ENCODE measurements at places on chromosomes 16 and 17. TPM values are rescaled to one million over a fixed set of nuclear protein-coding genes. Genes with fewer than 3 reads are reported as not detected.

GRCh38 chr17:79680318-79680695 is 50.4 kb upstream of the ENPP7 start:
- DNase-seq: no peak

PSKH1 gene
- total RNA-seq: 21.7 TPM

GRCh38 chr17:9456330-9456729 is 119.3 kb downstream of the STX8 start:
- DNase-seq: no peak

- no peak for DNase-seq
These were observed 32.3 kb downstream of the SMIM36 start for GRCh38 chr17:55478971-55479370.

DNA sequence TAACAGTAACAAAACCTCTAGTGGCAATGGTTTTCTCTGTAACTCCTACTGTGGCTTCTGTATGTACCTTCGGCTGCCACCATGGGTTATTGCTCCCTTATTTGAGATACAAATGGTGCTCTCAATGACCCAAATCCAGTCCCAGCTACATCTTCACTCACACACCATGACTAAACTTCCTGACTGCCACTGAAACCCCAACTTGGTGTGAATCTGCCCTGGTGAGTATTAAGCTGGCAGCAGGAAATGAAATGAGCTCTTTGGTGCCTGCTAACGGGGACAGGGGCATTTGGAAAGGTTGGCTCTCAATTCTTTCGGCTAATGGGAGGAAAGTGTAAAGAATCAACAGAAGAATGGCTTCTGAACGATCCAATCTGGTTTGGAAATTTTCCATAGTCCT is 7.5 kb upstream of the SLC35B1 start:
- DNase-seq: no peak

PLD6 gene
- 5.5 TPM for total RNA-seq

PIK3R6 gene
- not detected for total RNA-seq

ADAMTS18 gene
- total RNA-seq: not detected

GRCh38 chr16:85435700-85436099 is 177.4 kb upstream of the GSE1 start:
- DNase-seq: no peak

DNA sequence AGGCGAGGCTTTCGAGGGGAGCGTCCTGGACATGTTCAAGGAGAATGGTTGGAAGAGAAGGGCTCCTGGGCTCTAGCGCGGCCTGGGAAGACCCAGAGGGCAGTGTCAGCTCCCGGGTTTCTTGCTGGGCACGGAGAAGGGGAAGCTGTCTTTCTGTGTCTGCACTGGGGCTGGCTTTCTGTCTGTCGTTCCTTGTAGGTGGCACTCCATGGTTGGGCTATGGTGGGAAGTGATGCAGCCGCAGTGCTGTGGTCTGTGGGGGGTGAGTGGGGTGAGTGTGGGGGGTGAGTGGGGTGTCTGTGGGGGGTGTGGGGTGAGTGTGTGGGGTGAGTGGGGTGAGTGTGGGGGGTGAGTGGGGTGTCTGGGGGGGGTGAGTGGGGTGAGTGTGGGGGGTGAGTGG is 13.7 kb downstream of the RNF213 start:
- no peak for DNase-seq

CSF3 gene
- total RNA-seq: 17.1 TPM

EVI2A gene
- 3.3 TPM for total RNA-seq

ASPSCR1 gene
- 24.9 TPM for total RNA-seq

KRTAP17-1 gene
- total RNA-seq: not detected

- DNase-seq: no peak
These were observed 18.4 kb downstream of the TBX4 start for GRCh38 chr17:61470530-61471136.

GRCh38 chr16:49510654-49511305 is 137.2 kb downstream of the C16orf78 start:
- no peak for DNase-seq

GRCh38 chr17:74467221-74467951 is 952 bp downstream of the CD300A start:
- no peak for DNase-seq

DNA sequence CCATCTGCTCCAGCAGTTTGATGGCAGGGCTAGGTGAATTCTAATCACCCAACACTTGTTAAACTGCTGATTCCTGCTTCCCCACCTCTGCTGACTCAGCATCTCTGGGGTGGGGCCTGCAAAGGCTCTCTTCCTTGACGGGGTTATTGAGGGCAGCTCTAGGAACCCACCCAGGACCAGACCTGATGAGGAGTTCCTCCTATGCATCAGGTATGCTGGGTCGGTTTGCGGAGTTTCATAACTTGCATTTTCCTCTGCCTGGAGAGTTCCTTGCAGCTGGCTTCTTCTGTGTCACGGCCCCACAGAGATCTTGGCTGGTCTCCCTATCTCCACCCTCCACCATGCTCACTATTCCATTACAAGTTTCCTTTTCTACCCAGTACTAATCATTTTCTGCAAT is 93.4 kb upstream of the CCL2 start:
- no peak for DNase-seq

DNA sequence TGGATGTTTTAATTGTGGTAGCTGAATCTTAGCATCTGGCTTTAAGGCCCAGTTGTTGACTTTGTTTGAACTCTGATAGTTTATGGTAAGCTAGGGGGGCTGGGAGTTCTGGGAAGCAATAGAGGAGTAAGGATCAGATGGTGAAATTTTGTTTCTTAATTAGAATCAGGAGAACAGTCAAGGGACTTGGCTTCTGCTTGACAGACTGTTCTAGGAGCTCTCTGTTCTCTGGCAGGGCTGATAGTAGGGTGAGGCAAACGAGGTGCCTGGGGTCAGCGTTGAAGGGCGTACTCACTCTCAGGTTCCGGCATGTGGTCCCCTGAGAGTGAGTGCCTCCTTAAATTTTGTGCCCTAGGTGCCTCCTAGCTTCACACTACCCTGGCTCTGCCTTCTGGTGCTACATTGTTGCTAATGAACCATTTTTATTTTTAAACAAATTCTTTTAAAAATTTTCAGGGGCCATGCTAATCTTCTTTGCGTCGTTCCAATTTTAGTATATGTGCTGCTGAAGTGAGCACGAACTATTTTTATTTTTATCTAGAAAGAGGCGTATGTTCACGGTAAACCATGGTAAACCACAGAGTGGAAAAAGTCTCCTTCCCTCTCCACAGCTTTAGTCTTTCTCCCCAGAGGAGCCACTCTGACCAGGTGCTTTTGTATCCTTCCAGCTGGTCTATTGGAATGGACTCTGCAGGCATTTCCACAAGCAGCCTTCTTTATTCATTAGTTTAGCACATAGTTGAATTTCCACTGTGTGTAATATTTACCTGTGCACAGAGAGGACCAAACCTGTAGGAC is 19.7 kb downstream of the SLC7A6 start:
- no peak for DNase-seq

CD79B gene
- total RNA-seq: not detected

AURKB gene
- total RNA-seq: 11.7 TPM

GNAO1 gene
- not detected for total RNA-seq

DNA sequence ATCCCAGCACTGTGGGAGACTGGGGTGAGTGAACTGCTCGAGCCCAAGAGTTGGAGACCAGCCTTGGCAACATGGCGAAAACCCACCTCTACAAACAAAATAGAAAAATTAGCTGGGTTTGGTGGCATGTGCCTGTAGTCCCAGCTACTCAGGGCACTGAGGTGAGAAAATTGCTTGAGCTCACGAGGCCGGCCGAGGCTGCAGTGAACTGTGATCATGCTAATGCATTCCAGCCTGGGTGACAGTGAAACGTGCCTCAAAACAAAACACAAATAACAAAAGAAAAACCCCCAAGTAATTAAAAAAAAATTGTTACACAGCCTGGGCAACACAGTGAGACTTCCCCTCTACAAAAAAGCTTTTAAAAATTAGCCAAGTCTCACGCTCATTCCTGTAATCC is 5.0 kb downstream of the CCDC47 start:
- DNase-seq: no peak

DNA sequence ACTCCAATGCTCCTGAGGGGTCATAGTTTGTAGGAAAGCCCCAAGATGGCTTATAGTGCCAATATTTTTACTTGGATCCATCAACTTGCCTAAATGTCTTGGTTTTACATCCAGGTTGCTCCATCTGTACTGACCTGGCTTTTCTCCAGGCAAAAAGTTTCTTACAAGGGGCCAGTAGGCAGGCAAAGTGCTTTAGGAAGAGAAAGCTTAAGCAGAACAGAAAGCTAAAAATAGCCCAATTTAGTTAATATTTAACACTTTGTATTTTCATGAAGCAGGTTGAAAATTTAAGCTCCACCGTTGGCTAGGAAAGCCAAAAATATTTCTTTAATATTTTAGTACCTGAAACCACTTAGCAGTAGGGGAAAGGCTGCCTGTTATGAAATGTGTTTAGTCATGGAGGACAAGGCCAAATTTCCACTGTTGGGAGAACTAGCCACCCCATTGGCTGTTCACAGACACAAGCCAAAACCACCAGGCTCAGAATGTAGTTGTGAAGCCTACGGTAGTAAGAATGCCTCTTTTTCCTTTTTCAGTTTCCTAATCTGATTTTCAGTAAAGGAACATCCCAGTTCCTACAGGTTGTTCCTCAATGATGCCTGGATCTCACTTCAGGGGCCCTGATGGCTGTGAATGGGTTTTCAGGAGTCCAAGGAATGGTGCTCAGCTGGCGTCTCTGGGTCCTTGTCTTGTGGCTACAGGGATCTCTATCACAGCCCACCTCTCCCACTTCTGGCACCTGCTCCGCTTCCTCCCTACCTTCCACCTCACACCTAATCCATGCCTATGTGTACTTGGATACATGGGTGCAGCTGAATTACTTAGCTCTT is 324.8 kb downstream of the PMP22 start:
- DNase-seq: peak; percentile 87

GRCh38 chr16:52494621-52495020 is 52.3 kb downstream of the TOX3 start:
- no peak for DNase-seq

UNC45B gene
- total RNA-seq: not detected

DNA sequence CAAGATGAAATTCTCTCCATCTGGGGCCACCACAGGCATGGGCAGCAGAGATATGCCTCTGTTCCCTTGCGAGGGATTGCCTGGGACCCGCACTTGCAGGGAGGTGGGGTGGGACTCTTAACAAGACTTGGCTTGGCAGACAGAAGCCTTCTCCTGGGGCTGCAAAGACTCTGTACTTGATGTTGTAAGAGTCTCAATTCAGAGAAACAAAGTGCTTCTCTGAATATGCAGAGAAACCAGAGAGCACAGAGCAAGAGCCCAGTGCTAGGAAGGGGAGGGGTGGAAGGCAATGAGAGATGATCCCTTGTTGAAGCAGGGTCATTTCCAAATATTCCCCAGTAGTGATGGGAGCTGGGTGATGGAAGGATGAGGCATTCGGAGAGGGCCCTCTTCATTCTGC is 2.2 kb downstream of the MMP28 start:
- DNase-seq: peak; percentile 38
